ENCODE measurements at places on chromosomes 6 and 20.

GRCh38 chr6:319177-320131 is 27.2 kb downstream of the DUSP22 start:
- DNase-seq: no peak

GRCh38 chr6:29796026-29796425 is 31.6 kb upstream of the HLA-G start:
- DNase-seq: no peak

DNA sequence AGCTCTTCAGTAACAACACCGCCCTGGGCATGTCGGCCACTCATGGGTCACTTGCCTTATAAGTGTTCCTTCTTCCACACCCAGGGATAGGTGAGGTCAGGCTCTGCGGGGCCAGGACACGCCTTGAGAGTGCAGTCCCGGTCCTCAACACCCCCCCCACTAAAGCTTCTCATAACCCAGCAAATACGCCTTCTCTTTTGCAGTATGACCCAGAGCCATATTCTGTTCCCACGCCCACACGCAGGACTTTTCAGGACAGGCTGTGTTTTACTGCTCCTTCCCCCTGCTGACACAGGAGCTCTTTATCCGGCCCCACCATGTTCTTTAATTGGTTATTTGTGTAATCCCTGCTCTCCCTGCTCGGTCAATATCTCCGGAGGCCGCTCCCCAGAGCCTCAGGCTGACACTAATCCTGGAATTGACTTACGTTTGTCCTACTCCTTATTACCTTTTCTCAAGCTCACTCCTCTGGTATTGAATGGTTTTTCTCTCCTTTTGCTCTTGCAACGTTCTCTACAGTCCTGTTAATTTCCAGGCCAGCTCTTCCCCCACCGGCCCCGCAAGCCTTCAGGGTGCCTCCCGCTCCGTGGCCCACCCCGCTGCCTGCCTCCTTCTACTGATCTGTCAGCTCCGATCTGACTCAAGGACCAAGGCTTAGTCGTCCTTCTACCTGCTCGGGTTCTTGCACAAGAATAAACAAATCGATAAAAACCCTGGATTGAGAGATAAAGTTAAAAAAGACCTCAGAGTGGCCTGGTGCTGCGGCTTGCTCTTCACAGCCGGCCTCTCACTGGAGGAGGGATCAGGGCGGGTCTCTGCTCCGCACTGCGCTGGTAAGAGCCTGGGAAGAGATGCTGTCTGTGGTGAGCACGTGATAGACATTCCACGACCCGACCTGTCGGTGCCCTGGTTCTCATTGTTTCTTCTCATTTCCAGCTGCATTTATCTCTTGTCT is 357.5 kb downstream of the ZFAND3 start:
- no peak for DNase-seq

DNA sequence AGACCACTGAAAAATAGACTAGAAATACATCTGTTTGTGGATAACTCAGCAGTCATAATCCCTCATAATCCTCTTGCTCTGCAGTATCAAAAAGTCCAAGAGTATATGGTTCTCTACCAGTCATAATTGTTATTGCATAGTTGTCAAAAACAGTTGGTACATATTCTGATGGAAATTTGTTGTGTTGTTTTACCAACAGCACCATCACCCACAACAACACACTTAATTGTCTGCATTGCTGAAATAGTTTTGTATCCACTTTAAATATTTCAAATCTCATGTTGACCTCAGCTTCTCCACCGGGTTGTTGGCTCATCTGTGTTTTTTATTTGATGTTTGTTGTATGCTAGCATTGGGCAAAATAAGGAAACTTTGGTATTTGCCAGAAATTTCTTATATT is 39.4 kb downstream of the ITCH start:
- DNase-seq: no peak

GRCh38 chr20:36848078-36848660 is 27.8 kb upstream of the TLDC2 start:
- peak; percentile 83 for DNase-seq

GRCh38 chr6:108543175-108543940 is 17.4 kb upstream of the FOXO3 start:
- DNase-seq: no peak

DNA sequence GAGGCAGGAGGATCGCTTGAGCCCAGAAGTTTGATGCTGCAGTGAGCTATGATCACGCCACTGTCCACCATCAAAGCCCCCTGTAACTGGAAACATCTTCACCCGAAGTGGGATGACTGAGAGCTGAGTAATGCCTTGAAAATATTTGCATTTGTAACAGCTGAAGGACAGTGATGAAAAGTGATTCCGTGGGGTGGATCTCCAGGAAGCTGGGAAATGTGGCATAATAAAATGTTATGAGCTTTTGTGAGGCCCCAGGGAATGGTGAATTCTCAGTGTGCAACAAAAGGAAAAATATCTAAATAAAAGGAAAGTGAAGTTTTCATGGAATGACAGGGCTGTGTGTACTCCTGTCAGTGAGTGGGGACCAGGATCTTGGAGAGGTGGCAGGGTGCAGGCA is 92.0 kb downstream of the JAG1 start:
- DNase-seq: no peak

DNA sequence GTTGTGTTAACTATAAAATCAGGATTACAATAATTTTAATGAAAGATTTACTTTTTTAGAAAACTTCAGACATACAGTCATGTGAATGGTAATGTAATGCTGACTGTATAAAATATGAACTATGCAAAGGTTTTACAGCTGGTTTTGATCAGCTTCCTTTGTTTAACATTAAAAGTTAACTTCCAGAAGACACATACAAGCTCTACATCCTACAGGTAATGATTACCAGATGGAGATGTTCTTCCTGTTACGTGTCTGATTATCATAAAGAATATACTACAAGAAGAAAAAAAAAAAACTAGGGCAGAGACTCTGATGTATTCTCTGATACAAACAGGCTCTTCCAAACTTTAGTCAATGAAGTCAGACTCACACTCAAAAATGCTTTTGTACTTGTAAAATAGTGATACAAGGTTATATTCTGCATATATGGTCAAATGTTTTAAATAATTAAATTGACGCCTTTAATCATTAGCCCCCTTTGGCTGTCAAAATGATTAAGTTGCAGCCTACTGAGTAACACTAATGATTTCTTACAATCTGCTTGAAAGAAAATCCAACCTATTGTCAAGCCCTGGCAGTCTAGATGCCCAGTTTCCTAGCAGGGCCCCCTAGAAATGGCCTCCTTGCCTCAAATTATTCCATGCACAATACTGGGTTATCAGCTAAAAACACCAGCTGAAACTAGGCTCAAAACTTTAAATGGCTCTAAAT is 251.8 kb upstream of the RUNX2 start:
- no peak for DNase-seq

DNA sequence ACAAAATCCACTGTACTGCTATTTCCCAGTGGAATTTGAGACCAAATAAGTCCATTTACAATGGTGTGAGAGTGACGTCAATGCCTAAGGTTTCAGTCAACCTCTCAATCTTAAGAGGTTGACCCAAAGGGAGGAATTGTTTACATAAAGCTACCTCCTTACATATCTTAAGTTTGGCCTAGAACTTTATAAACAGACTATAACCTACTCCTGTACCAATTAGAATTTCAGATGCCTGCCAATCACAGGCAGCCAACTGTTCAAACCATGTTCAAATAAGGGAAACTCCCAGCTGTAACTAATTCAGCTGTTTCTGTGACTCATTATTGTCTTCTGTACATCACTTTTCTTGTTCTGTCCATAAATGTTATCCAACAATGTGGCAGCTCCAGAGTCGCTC is 14.5 kb downstream of the LGSN start:
- no peak for DNase-seq

DNA sequence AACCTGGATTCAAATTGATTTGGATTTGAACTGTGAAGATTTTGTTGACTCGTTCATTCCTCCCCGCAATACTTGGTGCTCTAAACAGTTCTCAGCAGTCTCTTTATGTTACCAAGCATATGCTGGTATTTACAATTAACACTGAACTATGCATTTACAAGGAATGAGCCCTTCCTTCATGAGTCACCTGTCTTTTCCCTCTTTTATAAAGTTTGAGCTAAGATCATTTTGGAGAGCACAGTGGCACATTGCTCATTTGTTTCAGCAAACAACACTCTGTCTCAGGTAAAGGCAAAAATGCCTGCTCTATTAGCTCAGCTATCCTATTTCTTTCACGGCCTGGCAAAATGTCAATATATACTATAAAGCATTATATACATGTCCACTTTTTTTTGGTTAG is 285.4 kb downstream of the PHACTR1 start:
- DNase-seq: no peak

- no peak for DNase-seq
These were observed 23.7 kb upstream of the NTSR1 start for GRCh38 chr20:62684981-62685380.

- no peak for DNase-seq
These were observed 99.6 kb upstream of the HMGCLL1 start for GRCh38 chr6:55678330-55679224.

DNA sequence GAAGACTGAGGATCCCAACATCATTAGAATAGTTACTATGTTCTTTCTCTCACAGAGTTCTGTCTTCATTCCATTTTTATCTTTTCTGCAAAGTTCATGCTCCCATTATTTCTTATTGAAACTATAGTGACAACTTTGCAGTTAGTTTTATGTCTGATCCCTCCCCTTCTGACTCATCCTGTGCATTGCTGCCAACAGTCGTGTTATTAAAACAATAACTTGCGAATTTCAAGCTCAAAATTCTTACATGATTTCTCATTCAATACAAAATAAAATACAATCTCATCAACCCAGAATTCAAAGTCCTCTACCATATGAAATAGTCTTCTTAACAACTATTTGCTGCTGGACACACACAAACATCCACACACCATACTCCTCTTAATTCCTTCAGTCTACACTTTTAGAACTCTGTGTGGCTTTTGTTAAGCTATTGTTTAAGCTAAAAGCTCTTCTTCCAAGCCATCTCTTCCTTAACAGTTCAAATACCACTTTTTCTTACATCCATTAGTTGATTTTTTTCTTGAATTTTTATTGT is 261.4 kb upstream of the IRAK1BP1 start:
- DNase-seq: peak; percentile 76

DNA sequence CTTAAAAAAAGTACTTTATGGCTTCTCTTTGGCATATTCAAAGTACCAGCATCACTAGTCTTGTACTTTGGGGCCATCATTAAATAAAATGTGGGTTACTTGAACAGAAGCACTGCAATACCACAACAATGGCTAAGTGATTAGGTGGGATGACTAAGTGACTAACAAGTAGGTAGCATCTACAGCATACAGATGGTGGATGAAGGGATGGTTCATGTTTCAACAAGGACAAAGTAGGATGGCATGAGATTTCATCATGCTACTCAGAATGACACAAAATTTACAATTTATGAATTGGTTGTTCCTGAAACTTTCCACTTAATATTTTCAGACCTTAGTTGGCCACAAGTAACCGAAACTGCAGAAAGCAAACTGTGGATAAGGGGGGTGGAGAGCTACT is 7.7 kb downstream of the MPC1 start:
- DNase-seq: no peak

GRCh38 chr6:106823732-106824351 is 150.7 kb downstream of the CD24 start:
- DNase-seq: no peak

- DNase-seq: no peak
These were observed 32.7 kb downstream of the SERPINB6 start for GRCh38 chr6:2938632-2939083.

GRCh38 chr6:27126815-27127537 is 120.5 kb upstream of the PRSS16 start:
- peak; percentile 87 for DNase-seq

DNA sequence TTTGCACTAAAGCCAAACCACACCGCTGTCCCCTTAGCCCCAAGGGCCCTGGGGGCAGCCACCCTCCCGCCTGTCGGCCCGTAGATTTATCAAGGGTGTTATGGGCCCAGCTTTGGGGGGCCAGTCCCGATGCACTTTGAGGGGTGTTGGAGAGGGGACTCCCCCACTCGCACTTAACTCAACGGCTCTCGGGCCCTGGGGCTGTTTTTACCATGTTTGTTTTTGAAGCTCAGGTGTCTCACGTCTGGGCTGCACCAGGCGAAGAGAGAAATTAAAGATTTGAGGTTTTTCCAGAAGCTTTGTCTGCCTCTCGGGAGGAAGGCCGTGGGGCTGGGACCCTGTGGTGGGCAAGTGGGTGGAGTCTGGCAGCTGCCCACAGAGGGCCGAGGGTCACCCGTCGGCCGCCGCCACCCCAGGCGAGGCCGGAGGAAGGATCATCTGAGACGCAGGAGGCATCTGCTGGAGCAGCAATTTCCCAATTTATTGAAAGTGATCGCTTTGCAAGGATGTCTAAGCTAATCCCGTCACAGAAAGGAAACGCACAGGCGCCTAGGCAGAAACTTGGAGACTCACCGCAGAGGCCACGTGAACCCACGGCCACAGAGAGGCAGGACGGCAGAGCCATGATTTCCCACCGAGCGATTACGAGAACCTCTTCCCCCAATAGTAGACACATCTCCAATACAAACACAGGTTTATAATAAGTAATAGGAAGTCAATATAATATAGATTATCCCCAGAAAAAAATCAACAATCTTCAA is 3.8 kb downstream of the SLC2A4RG start:
- DNase-seq: no peak

DNA sequence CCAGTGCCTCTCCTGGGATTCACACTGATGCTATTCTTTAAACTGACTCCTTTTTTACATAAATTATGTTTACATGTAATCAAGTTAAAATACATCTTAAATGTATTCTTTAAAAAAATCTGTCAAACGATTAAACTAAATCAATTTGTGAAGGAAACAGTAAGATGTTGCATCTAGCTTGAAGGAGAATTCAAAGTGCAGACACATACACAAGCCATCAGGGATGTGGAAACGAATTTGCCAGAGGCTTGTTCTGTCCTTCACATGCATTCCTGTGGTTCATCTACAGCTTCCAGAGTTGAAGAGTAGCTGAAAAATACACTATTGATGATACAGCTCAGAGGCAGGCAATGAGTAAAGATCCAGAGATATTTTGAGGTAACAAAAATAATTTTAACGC is 7.3 kb upstream of the BPIFB3 start:
- no peak for DNase-seq

- no peak for DNase-seq
These were observed 1.4 kb upstream of the RAET1G start for GRCh38 chr6:149924206-149924932.

- DNase-seq: no peak
These were observed 1234.7 kb upstream of the GJE1 start for GRCh38 chr6:140897804-140898573.

GRCh38 chr6:20542927-20543602 is 8.8 kb downstream of the CDKAL1 start:
- peak; percentile 36 for DNase-seq

DNA sequence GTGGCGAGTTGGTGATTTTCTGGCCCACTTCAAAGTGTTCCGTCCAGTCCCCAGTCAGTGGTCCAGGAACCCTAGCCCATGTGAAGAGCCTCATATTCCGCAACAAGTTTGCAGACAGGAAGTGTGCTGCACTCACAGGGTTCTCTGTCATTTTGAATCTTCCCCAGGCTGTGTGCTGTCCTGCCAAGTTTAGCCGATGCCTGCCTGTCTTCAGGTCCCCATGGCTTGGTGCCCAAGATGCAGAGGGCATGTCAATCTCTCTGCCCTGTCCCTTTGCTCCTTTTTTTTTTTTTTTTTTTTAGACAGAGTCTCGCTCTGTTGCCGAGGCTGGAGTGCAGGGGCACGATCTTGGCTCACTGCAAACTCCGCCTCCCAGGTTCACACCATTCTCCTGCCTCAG is 69.9 kb upstream of the ATXN1 start:
- DNase-seq: no peak

- no peak for DNase-seq
These were observed 46.2 kb downstream of the ISM1 start for GRCh38 chr20:13267231-13267630.

Data from stromal cell of bone marrow (primary cell).